ENCODE measurements at places on chromosomes 3 and 15. TPM values are rescaled to one million over a fixed set of nuclear protein-coding genes. Genes with fewer than 3 reads are reported as not detected.

GRCh38 chr15:71757741-71758530 is 52.4 kb upstream of the NR2E3 start:
- DNase-seq = peak; percentile 81

DNA sequence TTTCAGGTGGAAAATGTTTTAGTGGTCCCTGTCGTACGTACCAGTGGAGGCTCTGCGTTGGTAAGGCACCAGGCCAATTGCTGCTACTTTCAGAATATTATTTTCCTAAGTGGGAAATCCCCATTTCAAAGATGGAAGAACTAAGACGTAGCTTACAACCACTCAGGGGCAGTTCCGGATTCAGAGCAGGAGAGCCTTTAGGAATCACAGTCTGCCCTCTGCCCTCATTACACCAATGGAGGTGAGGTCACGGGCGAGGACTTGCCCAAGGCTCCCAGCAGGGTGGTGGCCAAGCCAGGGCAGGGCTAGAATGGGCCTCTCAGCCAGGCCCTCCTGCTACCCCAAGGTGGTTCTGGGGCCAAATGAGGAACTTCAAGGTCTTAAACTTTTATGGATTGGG is 72.6 kb downstream of the RASGRF1 start:
- peak; percentile 29 for DNase-seq

GRCh38 chr3:132317229-132317948 is at the start of gene ACP3:
ACP3 (plus strand) TSS chr3:132317407; CDS start chr3:132317457, 50 bp downstream.
- no peak for DNase-seq

CAND2 gene
- 7.1 TPM for total RNA-seq

ATP10A gene
- total RNA-seq = 6.8 TPM

MAP1A gene
- 9.3 TPM for total RNA-seq

All from kidney (tissue), 22 donors.